ENCODE measurements at places on chromosomes 6 and 20.

- no peak for DNase-seq
Observed at GRCh38 chr20:40111282-40111681, 577.8 kb downstream of the MAFB start.

- DNase-seq, result no peak
Observed at GRCh38 chr20:13996265-13996664, 949 bp downstream of the MACROD2 start.

GRCh38 chr20:39047417-39047985 is 85.4 kb downstream of the DHX35 start:
- no peak for DNase-seq

DNA sequence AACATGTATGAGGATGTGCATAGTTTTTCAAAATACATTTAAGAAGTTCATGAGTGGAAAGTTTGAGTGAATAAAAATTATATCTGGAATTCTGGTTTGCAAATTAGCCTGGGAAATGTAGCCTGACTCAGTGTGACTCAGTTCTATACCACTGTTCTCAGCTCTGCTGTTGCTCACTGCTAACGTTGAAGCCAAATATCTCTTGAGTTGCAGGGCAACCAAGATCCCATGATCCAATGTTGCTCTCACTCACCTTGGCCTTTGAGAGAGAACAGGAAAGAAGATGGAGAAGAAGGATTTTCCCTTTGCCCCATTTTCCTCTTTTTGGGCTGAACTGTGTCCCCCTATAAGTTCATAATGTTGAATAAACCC is 28.9 kb downstream of the PSMB9 start:
- no peak for DNase-seq

DNA sequence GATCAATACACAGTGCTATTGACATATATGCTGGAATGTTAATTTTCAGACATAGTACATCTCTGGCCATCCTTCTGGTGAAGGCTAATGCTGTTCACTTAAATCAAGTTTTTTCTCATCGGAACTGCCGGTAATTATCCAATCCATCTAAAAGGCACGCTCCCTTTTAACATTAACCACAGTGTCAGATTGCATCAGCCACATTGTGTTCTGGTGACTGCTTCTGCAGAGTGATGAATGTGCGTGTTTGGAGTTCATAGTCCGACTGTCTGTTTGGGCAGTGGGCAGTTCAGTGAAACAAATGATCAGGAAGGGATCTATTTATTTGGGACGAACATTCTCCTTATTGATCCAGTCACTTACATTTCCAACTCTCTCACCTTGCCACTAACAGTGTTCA is 49.5 kb downstream of the SOBP start:
- DNase-seq, result no peak

GRCh38 chr20:22339091-22339881 is 245.1 kb downstream of the FOXA2 start:
- no peak for DNase-seq

- peak; percentile 64 for DNase-seq
Observed at GRCh38 chr20:50398821-50399554, 111.2 kb upstream of the PTPN1 start.

GRCh38 chr6:25302151-25302550 is 23.0 kb downstream of the CARMIL1 start:
- DNase-seq, result no peak

Measured in anterior cingulate cortex (tissue), 58 donors.